NCI-H774 (cell line): ENCODE measurements at places on chromosomes 3 and 15.

DNA sequence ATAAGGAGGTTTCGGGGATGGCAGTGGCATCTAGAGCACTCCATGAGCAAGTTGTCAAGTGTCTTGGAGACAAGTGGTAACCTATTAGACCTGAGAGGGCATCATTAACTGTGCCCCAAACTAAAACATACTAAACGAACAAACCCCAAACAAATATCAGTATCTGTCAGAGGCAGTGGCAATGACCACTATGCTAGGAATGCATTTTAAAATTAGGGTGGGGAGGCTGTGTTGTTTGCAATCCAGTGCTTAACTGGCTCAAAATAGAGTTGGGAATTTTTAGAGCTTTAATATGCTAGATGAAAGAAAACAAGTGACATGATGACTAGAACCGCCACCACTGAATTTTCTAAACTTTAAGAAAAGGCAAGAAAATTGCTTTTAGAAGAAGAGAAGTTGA, 51.8 kb upstream of the TPRG1 start:
- DNase-seq = no peak

GRCh38 chr3:45553469-45553974, 41.0 kb upstream of the LIMD1 start:
- no peak for DNase-seq

GRCh38 chr3:194689493-194689944, 3.8 kb downstream of the FAM43A start:
- DNase-seq = no peak

DNA sequence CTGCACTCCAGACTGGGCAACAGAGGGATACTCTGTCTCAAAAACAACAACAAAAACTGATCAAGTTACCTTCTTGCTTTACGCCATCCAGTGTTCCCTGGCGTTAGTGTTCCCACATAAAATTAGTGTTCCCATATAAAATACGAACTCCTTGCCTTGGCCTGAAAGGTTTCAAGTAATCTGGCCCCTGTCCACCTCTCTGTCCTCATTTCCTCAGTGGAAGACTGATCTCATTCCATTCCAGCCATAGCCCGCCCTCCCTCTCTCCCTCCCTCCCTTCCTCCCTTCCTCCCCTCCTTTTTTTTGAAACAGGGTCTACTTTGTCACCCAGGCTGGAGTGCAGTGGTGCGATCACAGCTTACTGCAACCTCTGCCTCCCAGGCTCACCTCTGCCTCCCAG, 2.8 kb upstream of the CAND2 start:
- DNase-seq = no peak

DNA sequence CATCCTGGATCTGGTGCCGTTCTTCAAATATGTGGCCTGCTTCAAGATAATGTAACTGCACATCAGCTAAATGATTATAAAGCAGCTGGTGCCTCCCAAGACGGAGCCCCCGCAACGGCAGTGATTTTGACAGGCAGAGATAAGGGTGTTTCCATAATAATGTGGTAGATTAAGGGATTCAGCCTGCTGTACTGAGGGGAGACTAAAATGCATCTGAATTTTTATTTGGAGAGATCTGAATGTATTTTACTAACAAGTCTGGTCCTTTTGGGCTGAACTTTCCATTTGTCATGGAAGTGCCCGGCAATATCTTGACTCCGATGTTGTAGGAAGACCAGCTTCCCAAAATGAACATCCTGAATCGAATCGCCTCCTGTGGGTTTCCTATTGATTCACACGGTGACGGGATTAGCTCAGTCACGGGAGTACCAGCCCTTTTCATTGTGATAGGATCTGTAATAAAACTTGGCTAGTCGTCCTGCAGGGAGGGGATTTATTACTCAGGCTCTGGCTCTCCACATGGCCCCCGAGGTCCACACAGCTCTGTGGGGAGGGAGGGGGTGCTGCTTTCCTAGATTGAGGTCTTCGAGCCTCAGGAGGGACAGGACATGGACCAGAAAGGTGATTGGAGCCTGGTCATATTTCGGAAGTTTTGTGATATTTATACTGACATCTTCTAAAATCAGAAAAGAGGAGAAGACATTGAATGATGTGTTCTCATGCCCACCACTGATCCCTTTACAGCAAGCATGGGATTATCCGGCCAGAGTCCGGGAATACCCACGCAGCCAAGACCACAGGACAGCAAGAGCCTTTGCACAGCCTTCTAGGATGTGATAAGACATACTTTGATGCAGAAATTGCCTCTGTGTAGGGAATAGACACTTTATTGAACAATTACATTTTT, 2.5 kb upstream of the PCSK6 start:
- no peak for DNase-seq

- DNase-seq = no peak
Observed at GRCh38 chr3:155852341-155852740, 1.9 kb downstream of the SLC33A1 start.

DNA sequence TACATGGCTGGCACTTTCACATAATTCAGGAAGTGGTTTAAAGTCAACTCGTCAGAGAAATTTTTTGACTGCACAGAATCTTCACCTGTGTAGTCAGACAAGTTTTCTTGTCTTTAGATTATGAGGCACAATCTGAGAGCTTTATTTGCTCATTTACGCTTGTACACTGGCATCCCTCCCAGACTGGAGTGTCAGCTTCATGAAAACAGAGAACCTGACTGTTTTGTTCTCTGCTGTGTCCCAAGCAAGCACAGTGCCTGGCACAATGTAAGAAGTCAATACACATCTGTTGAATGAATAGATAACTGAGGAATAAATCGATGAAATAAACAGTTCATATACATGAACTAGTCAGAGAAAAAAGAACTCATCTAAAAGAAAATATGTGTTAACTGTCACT, 846.1 kb upstream of the CFAP20DC start:
- no peak for DNase-seq

GRCh38 chr3:141863491-141863890, 13.0 kb upstream of the ATP1B3 start:
- no peak for DNase-seq

DNA sequence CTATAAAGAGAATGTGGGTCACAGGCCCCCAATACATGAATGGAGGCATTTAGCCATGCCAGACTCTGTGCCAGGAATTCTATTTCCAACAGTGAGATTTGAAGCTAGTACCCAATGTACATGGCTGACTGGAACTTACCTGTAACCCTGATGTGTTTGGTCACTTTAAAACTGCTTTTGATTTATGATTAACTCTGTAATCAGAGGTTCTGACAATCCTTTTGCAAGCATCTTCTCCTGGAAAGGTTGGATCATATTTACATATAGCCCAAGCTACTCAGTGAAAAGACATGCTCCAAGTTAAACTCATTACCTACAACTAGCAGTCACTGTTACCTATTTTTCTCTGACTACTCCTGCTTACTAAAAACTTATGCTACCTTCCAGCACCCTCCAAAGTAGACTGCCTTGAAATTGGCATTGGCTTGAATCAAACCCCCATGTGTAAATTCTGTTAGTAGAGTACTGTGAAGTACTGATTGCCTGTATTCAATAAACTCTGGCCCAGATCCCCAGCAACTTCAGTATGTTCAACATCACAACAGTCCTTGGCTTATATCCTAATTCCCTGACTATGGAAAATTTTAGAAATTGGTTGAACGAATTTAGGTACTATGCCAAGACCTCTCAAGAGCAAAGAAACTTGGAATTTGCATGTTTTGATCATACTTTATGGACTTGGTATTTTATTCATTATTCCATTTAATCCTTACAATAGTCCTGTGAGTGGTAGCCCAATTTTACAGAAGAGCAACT, 665.6 kb upstream of the NECTIN3 start:
- DNase-seq = no peak

- DNase-seq = no peak
Observed at GRCh38 chr15:63240109-63240508, 37.3 kb upstream of the APH1B start.

DNA sequence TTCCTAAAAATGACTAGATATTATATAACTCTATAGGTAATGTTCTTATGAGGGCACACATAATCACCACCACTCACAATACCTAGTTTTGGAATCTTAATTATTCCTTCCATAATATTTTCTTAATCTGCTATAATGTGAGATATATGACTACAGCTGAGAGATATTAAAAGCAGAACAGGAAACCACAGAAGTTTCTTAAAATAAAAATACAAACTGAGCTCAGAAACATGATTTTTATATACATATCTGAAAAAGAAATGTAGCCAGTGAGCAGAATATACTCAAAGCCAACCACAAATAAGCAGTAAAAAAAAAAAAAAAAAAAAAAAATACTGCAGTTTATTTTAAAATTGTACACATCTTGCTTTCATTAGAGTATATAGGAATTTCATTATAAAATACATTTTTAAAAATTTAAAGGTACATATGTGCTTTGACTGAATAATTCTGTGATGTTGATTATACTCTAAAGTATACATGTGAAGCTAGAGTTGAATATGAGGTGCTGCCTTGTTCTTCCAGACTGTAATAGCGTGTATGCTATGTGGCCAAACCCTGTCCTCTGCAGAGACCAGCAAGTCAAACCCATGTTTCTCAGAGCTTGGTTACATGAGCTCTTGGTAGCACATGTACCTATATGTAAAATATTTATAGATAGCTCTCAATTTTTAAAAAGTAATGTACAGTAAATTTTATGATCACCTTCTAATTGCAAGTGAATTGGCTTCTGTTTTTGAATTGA, 175.0 kb downstream of the UBE2E2 start:
- no peak for DNase-seq

- no peak for DNase-seq
Observed at GRCh38 chr15:56168394-56168793, 75.3 kb downstream of the RFX7 start.

DNA sequence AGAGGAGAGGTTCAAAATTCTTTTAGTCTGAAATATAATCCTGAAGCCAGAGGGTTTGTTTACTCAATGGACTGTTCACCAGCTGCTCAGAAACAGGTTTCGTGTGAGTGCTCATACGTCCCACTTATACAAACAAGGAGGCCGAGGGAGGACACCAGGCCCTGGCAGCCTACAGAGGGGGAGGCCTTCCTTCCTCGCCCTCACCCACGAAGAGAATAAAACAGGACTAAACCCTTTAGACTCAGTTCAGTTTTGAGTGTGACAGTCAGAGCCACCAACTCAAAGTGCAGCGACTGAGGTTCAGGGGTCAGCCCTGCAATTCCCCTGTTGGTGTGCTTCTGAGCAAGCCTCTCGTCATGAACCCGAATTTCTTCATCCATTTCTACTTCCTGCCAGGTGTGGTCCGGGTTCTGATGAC, 17.3 kb downstream of the FAM174B start:
- peak; percentile 83 for DNase-seq
